ENCODE measurements at places on chromosomes 7 and 10.

GRCh38 chr10:104406715-104407650 is 53.4 kb downstream of the CFAP58 start:
- peak; percentile 20 for DNase-seq

- no peak for DNase-seq
Observed at GRCh38 chr7:36597090-36597773, 127.1 kb downstream of the AOAH start.

DNA sequence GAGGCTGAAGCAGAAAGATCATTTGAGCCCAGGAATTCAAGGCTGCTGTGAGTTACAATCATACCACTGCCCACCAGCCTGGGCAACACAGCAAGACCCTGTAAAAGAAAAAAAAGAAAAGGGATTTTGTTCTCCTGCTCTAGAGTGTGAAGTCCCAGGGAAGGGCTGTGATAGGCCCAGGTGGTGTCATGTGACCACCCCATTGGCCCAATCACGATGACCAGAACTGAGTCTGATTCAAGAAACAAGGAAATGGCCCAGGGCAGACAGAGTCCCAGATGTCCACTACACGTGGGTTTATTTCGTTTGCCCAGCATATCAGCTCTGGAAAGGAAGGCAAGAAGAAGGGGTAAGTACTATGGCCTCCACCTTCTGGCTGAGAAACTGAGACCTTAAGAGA is 81.3 kb upstream of the CUX1 start:
- no peak for DNase-seq

DNA sequence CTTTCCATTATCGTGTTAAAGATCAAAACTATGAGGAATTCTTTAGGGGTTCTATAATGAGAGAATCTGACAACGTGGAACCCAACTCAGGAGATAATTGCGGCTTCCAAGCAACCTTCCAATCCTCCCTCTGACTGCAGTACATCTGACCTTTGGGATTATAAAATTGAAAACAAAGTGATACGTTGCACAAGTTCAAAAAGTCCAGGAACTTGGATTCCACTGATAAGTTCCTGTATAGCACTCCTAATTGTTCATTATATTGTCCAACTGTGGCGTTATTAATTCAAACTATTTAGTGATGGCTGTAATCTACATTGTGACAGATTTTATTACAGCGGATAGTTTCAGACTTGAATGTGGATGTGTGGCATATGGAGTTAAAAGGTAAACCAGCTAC is 15.4 kb downstream of the MALRD1 start:
- DNase-seq, result no peak

- peak; percentile 23 for DNase-seq
Observed at GRCh38 chr7:75958802-75959543, 35.4 kb downstream of the TMEM120A start.

- no peak for DNase-seq
Observed at GRCh38 chr10:20195076-20195475, 378.8 kb downstream of the PLXDC2 start.

GRCh38 chr7:87210506-87210905 is 9.0 kb downstream of the TMEM243 start:
- DNase-seq, result no peak

DNA sequence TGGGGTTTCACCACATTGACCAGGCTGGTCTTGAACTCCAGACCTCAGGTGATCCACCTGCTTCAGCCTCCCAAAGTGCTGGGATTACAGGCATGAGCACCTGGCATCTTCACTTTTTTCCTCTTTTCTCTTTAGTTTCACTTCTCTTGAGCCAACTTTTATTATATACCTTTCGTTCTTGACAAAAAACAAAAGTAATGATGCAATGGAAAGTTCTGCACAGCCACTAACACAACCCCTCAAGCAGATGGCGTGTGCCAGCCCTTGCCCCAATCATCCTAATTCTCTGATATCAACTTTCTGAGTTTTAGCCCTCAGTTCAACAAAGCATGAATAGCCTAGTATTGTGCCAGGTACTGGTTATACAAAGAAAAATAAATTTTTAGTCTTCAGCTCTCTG is 223.6 kb downstream of the CHCHD3 start:
- no peak for DNase-seq

DNA sequence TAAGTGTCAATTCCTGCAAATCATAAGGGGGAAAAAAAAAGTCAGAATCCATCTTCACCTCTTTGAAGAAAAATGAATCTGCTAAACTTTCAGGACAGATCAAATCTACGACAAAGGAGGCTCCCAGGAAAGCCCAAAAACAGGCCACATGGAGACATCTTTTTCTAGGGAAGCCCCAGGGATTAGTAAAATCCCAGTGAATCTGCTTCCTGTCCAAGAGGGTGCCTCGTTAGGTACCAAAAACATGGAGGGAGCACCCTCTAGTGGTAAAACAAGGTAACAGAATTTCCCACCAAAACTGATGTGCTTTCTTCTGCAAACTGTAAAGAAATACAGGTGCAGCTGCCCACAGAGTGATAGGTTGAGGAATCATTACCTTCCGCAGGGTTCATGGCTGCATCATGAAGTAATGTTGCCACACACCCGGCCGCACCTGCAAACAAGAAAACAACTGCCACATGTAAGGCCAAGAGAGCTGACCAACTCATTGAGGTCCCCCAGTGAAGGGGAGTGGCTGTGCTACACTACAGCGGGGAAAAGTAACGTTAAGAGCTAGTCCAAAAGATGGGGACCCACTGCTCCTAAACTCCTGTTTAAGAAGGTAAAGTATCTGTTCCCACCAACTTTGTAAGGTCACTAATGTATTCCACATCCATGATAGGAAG is 7.9 kb downstream of the SLC25A28 start:
- DNase-seq, result peak; percentile 59

- DNase-seq, result no peak
Observed at GRCh38 chr10:34470307-34470706, 344.8 kb downstream of the PARD3 start.

GRCh38 chr10:18059826-18060559 is 80.2 kb upstream of the CACNB2 start:
- DNase-seq, result no peak

- no peak for DNase-seq
Observed at GRCh38 chr7:70612811-70613210, 519.1 kb upstream of the GALNT17 start.

- no peak for DNase-seq
Observed at GRCh38 chr7:67387851-67388250, 391.2 kb downstream of the TYW1 start.

Measured in SK-N-DZ (cell line).